HS-27A (cell line): ENCODE measurements at places on chromosomes 11 and 22.
A peak's percentile ranks its signal among the peaks of the same experiment; 100 is the strongest.

GRCh38 chr22:41504397-41504796 lies 35.5 kb downstream of the ACO2 start:
- DNase-seq, result no peak

GRCh38 chr22:41239443-41240128 lies 1.1 kb downstream of the CHADL start:
- no peak for DNase-seq

DNA sequence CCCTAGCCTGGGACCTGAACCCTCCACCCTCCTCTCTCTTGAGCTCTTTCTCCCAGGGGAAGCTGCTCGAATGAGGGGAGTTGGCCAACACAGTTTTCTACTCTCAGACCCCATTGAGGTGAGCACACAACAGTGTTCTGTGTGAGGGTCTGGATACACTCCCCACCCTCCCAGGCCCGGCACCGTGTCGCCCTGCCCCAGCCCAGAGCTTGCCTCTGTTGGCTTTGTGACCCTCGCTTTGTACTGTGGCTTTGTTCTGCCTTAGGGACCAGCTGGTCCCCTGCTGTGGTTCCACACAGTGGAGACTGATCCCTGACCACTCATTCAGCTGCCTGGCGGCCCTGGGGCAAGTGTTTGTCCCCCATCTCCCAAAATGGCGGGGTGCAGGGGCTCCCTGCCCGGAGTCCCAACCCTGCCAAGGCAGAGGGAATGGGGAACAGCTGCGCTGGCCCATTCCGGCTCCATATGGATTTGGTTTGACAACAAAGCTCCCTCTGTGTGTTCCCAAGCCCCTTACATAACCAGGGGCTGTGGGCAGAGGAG lies 8.3 kb downstream of the ST3GAL4 start:
- no peak for DNase-seq

DNA sequence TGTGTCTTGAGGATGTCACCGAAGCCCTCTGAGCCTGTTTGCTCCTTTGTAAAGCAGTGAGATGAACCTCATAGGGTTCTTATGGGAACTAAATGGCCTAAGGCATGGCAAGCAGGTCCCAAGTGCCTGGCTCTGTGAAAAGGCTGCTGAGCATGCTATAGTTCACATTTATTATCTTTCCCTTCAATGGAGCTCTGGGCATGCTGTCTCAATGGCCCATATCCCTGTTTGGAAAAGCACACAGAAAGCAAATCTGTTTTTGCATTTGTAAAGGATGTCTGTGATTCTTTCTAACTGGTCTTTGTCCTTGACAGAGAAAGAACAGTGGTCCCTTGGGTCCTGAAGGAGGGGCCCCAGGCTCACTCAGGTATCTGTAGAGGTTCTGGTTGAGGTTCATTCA lies 26.4 kb downstream of the RTCB start:
- DNase-seq, result no peak

GRCh38 chr11:41377709-41378394 lies 81.6 kb downstream of the LRRC4C start:
- no peak for DNase-seq

GRCh38 chr11:81246941-81247340 lies 1486.7 kb downstream of the FAM181B start:
- DNase-seq, result no peak

DNA sequence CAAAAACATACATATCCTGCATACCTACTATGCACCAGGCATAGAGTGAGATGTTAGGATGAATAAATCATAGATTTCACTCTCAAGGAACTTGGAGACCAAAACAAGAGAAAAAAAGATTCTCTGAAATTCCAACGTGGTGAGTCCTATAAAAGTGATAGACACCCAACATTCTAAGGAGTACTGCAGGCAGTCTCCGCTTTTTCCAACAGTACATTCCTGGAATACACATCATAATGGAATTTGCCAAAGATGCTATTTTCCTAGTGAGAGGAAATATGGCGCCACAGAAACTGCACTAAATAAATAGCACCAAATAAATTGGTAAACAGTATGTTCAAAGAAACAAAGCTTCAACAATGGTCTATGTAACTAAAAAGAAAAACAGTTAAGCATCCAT lies 6.0 kb downstream of the TMEM123 start:
- peak; percentile 53 for DNase-seq

GRCh38 chr11:69297787-69298266 lies 3.9 kb downstream of the MYEOV start:
- no peak for DNase-seq

DNA sequence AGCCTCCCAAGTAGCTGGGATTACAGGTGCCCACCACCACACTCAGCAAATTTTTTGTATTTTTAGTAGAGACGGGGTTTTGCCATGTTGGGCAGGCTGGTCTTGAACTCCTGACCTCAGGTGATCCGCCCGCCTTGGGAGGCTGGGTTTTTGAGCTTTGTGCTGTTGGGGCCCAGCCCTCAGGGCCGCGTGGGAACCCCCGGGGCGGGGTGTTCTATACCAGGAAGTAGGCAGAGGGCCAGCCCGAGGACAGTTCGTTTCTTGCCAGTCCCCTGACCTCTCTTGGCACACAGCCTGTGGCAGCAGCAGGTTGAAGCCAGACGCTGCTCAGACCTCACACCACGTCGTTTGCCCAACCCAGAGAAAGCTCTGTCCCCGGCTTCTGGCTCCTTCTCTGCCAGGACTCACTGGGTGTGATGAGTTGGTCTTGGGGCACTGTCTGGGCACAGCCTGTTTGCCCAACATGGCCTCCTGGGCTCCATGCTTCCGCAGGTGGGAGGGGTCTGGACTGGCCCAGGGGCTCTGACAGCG lies 24.9 kb upstream of the CHKA start:
- no peak for DNase-seq

DNA sequence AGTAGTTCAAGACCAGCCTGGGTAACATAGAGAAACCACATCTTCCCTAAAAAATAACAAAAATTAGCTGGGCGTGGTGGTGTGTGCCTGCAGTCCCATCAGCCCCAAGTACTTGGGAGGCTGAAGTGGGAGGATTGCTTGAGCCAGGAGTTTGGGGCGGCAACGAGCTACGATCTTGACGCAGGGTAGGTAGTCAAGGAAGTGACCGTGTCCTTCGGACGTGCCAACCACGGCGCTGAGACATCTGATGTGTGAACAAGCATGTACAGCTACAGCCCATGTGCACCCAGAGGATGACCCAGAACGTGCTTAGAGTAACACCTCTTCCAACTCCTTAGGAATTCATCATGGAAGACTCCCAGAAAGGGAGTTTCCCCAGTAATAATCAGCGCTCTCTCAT lies 21.4 kb downstream of the RGL4 start:
- no peak for DNase-seq

- no peak for DNase-seq
Measured at GRCh38 chr11:113316256-113316655, 1.9 kb downstream of the TTC12 start.

DNA sequence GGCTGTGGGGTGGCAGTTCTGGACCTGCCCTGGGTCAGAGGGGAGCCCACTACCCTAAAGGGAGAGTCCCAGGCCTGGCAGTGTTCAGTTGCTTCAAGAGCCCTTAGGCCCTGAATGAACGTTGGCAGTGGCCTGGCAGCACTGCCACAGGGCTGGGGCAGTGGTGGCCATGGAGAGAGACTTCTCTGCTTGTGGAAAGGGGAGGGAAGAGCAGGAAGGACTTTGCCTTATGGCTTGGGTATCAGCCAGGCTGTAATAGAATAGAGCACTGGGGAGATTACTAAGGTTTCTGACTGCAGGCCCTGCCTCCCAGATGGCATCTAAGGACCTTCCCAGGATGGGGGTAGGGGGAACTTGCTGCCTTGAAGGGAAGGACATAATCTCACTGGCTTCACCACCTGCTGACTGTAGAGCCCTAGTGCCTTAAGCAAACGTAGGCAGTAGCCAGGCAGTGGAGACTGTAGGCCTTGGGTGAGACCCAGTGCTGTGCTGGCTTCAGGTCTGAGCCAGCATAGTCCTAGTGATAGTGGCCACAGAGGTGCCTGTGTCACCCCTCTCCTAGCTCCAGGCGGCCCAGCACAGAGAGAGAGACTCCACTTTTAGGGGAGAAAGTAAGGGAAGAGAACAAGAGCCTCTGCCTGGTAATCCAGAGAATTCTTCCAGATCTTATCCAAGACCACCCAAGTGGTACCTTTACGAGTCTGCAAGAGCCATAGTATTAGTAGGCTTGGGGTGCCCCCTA lies 27.6 kb downstream of the PLA2G6 start:
- no peak for DNase-seq

DNA sequence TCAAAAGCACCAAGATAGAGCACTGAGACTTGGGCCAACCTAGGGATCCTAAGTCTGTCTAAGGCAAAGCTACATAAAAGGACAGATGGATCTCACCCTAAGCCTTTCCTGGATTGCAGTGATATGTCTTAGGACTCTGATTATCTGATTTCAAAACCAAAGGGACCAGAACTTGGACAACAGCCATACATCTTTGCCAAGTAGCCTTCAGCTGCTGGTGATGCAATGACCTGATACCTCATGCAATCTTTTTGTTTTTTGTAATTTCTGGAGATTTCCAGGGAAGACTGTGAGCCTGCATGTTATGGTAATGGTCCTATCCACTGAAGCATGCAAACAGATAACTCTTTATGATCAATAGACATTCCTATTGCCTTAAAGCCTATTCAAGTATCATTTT lies 230.4 kb upstream of the MTNR1B start:
- no peak for DNase-seq

DNA sequence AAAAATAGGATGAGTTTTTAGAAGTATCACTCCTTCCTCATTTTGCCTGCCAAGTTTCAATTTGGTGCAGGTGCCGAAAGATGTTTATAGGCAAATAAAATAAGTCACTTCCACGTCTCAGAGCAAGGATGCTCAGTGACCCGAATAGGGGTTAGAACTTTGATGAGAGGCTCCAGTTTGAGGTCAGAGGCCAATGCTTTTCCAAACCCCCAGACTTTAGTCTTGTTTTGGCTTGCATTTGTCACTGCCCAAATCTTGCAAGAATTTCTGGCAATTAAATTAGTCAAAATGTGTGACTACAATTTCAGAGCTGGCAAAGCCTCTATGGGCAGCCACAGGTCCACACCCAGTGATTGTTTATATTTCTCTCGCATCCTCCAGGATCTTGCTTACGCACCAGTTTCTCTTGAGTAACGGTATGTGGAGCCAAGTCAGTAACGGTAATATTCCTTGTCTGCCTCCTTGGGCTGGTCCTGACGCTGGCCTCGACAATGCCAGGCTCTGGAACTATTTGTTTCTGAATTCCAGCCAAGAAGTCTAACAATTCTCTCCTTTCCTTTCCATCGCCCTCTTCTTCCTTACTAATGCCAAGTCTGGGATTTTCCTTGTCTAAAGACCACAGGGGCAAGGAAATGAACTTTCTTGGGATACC lies 9.9 kb upstream of the NUP160 start:
- DNase-seq, result peak; percentile 88

GRCh38 chr11:72821221-72821919 lies 7.2 kb downstream of the ATG16L2 start:
- DNase-seq, result no peak

- DNase-seq, result no peak
Measured at GRCh38 chr11:8168485-8169257, at the start of gene RIC3. Gene RIC3, minus strand, starts transcription at chr11:8169025. Its CDS starts 36 bp downstream, at chr11:8168989.

- DNase-seq, result peak; percentile 77
Measured at GRCh38 chr11:58965246-58965985, 26.1 kb downstream of the GLYATL1 start.

GRCh38 chr11:120929664-120930154 lies 94.2 kb upstream of the TBCEL start:
- DNase-seq, result no peak

DNA sequence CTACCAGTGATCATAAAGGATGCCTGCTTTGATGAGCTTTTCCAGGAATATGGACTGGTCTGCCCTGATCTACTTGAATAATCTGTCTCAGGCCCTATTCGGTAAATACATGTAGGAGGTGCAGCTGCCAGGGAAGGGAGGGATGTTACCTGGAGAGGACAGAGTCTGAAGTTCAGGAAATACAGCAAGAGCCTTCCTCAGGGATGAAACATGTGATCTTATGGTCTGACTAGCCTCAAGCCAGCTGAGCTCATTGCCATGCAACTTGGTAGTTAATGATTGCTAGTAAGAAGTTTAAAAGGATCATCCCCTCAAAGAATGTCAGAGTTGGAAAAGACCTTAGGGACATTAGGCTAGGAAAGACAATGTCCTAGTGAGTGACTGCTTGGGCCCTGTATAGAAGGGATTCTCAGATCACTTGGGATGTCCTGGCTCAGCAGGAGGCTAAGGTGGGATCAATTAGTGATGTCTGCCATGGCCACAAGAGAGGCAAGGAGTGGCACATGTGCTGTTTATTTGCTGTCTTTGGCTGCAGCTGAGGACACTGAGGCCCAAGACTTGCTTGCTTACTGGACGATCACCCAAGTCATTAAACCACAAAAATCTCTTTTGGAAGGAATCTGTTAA lies 18.5 kb downstream of the PTPRJ start:
- no peak for DNase-seq

DNA sequence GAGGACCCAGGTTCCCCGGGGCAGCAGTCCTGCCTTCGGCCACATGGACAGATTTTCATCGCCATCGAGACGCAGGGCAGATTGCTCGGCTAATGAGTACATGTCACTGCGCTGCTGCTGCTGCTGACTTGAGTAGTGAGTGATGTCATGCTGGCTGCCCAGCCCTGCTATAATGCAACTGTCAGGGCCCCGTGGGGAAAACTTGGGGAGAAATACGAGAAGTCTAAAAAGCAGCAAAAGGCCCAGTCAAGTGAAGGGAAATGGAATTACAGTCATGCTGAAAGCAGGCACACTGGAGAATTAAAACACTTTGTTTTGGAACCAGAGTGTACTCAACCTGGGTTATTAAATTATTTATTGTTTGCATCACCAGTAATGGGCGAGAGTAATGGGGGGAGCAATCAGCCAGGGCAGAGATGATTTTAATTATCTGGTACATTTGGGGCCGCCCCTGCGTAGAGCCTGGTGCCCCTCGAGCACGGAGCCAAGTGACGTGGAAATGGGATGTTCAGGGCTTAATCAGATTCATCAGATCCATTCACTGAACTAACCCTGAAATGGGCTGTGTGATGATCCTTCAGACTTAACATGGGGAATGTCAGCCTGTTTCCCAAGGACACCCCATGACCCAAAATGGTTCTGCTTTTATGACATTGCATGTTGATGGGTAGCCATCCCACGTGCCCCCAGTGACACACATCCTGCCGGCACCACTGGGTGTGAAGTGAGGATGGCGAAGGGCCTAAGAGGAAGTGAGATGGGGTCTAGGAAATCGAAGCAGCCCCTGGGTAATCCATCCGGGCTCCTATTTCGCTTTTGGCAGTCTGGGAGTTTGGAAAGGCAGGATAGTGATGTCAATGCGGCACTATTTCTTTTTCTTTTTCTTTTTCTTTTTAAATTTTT lies 241.6 kb upstream of the CADM1 start:
- DNase-seq, result no peak

DNA sequence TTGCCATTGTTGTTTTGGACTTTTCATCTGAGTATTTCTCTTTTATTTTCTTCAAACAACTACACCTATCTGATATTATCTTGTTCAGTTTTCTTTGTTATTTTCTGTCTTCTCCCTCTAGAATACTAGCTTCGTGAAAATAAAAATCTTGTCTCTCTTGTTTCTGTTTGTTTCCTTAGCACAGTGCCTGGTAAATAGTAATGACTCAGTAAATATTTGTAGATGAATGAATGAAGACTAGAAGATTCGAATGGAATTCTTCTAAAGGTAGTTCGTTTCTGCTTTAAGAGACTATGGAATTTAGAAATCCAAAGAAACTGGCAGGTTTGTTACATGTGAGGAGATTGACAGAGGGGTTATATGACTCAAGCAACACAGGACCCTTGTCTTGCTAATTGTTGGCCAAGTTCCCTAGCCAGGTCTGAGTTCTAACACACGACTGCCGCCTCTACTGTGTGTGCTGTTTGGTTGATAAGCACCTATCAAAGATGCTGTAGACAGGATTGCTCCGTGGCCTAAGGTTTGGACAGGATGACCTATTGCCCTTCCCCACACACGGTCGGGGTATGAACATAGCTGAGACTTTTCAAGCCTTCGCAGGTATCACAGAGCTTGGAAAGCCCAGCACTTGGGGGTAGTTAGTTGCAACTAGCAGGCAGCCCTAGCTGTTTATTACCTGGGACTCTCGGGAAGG lies 831 bp upstream of the TMEM135 start:
- DNase-seq, result no peak
